ENCODE measurements at places on chromosomes 6 and 20.

- no peak for DNase-seq
These were observed 269.0 kb upstream of the ECI2 start for GRCh38 chr6:4404415-4404814.

DNA sequence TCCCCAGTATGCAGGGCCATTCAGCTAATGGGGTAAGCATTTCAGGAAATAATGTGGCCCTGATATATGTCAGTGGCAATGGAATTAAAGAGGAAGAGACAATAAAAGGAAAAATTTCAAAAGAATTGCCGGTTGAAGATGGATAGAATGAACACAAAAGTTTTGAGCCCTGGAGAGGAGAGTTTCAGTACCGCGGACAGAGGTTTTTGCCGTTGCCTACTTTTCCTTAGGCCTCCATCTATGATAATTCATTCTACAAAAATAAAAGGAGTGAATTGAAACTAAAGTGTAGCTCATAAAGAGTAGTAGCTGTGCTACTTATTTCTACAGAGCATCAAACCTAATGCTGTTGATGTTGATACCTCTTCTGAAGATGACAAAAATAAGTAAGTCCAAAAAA is 140.7 kb downstream of the RNASET2 start:
- DNase-seq: no peak

DNA sequence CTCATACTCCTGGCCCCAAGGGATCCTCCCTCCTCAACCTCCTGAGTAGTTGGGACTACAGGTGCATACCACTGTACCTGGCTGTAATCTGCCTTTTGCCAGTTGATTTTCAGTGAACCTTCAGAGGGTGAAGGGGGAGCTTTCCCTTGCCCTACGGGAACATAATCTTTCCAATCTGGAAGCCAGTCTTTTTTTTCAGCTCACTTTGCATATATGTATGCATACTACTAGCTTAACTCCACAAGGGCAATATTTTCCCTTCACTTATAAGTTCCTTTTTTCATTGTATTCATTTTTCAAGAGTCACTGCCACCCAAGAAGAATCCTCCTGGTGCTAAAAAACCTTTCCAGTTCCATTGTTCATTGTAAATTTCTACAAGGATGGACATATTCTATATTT is 53.4 kb upstream of the GCM1 start:
- no peak for DNase-seq

DNA sequence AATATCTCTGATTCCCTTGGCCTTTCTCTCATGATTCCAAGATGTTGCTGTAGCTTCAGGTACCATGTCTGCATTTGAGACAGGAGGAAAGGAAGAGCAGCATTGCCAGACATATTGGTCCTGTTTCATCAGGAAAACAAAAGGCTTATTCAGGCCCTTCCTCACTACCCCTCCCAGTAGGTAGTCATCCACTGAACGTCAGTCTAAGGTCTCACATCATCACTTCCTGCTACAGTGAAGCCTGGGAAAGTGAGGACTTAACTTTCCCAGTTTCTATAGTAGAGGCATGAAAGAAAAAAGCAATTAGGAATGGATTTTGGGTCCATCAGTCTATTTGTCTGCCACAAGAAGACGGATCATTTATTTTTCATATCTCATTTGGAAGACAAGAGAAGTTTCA is 85.7 kb upstream of the SOX4 start:
- DNase-seq: no peak

DNA sequence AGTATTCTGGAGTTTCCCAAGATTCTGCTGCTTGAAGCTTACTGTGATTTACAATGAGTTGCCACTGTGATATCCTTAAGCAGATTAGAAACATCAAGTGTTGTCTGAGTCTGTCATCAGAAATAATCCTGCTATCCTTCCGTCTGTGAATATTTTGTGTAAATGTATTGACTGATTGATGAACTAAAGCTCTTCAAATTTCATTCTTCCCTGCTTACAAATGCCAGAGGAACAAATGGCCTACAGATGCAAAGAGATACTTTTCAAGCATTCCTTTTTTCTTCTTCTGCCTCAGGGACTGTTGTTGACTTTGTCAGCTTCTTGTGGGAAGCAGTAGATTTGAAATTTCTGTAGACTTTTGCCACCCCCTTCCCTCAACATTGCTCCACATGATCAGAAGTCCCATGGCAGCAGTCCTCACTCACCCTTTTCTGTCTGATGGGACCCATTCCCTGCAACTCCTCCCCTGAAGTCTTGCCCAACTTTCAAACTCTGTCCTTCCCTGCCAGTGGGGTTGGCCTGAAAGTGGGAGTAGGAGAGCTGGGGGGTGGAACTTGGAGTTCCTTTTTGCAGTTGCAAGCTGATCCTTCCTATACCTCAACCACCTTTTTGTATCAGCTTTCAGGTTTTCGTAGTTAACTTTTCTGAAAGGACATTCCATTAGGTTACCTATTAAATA is 38.5 kb upstream of the MLIP start:
- DNase-seq: no peak

GRCh38 chr6:16803294-16804200 is 42.3 kb upstream of the ATXN1 start:
- DNase-seq: peak; percentile 7

GRCh38 chr6:52063584-52064344 is 23.6 kb downstream of the PKHD1 start:
- DNase-seq: peak; percentile 4

DNA sequence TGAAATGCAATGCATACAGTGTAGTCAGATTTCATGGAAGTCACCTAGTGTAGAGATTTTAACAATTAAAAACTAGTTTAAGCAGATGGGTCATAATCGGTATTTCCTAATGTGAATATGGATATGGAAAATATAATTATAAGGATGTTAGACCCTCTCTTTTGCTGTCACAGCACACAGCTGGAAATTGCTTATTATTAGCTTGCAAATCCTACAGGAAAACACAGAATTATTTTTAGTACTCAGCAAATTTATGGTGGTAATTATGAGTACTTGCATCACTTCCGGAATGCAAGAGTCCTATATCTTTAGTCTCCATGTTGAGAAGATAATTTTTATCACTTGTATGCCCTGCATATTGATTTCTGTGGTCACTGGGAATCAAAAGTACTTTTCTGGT is 993.6 kb downstream of the KIF16B start:
- DNase-seq: no peak

GRCh38 chr20:57656252-57656820 is 36.1 kb upstream of the ZBP1 start:
- peak; percentile 2 for DNase-seq
